Upper lobe of right lung (tissue), 1 donor: ENCODE measurements at places on chromosomes 7 and 10. TPM values are rescaled to one million over a fixed set of nuclear protein-coding genes. Genes with fewer than 3 reads are reported as not detected.

The GRID2IP gene
- 0.46 TPM for total RNA-seq

GRCh38 chr7:40682696-40683095 is 547.9 kb downstream of the SUGCT start:
- H3K27me3 ChIP-seq: no peaks in the 10 kb centered on the region
- H3K36me3 ChIP-seq: no peaks in the 10 kb centered on the region
- no peak overlapping the region for H3K27ac ChIP-seq

The MUC3A gene
- total RNA-seq: 2.7 TPM

DNA sequence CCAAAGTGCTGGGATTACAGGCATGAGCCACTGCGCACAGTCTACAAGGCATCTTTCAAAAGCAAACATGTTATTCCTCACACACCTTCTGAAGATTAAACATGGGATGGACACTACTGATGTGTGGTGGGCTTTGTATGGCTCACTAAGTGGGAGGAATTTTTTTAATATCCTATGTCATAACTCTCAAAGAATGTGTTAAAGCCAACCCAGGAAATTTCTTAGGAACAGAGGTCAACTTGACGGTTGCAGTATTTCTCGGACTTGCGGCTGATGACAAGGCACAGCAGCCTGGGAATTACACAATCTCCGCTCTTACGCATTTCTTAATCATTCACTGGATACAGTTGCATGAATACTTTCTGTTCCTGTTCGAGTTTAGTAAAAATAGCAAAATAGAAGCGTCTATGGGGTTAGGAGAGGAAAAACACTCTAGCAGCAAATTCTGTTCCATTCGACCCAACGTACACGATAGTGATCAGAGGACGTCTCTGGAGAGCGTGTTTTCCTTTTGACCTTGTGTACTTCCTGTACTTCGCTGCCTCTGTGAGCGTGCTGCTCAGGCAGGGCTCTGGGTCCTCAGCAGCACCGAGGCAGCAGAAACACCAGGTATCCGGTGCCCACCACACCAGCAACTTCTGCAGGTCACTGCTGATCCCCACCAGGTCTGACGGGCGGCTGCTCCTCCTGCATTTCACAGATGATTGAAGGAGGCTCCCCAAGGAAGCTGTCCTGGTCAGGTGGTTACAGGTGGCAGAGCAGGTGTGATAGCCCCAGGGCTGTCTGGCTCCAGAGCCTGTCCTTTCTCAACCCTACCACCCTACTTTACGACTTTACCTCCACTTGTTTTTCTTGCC is 26.4 kb upstream of the SRGN start:
- H3K27me3 ChIP-seq: no peaks in the 10 kb centered on the region
- peak overlapping the region; percentile 91 for H3K27ac ChIP-seq
- no peaks in the 10 kb centered on the region for H3K36me3 ChIP-seq
- peak; percentile 73 for DNase-seq
- H3K4me1 ChIP-seq: peaks cover 45% of the 10 kb centered on the region

DNA sequence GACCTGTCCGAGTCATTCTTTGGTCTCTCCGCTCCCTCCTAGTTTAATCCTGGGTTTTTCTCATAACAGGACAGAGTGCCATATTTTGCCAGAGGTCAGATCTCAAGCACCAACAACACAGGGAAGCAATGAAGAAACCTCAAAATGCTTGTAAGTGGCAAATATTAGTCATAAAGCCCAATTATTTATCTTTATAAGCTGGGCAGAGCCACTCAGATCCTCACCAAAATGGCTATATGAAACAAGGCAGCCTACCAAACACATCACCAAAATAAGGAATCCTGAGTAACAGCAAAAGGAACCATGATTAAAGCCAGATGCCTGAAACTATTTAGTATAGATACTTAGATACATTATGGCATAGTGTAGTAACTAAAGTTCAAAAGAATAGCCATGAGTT is 4.7 kb downstream of the ECD start:
- peaks cover 17% of the 10 kb centered on the region for H3K4me1 ChIP-seq
- no peak overlapping the region for H3K4me3 ChIP-seq
- H3K36me3 ChIP-seq: peaks cover 33% of the 10 kb centered on the region
- no peak overlapping the region for H3K27ac ChIP-seq

The LIPK gene
- not detected for total RNA-seq

- H3K27me3 ChIP-seq: no peaks in the 10 kb centered on the region
- no peaks in the 10 kb centered on the region for H3K4me1 ChIP-seq
- no peak for DNase-seq
- no peak overlapping the region for H3K27ac ChIP-seq
- H3K36me3 ChIP-seq: no peaks in the 10 kb centered on the region
Observed at GRCh38 chr7:90188281-90188680, 23.3 kb upstream of the STEAP2 start.

- peak overlapping the region; percentile 98 for H3K27ac ChIP-seq
- DNase-seq: no peak
- H3K4me1 ChIP-seq: peaks cover 18% of the 10 kb centered on the region
- H3K36me3 ChIP-seq: no peaks in the 10 kb centered on the region
- H3K4me3 ChIP-seq: peak overlapping the region; percentile 92
Observed at GRCh38 chr7:129055294-129055816, 444 bp upstream of the TNPO3 start.
